ENCODE measurements at places on chromosomes 12 and 14. TPM values are rescaled to one million over a fixed set of nuclear protein-coding genes. Genes with fewer than 3 reads are reported as not detected.

The ASPG gene
- not detected for total RNA-seq

The HCAR2 gene
- 0.16 TPM for total RNA-seq

The WBP11 gene
- 128 TPM for total RNA-seq

DNA sequence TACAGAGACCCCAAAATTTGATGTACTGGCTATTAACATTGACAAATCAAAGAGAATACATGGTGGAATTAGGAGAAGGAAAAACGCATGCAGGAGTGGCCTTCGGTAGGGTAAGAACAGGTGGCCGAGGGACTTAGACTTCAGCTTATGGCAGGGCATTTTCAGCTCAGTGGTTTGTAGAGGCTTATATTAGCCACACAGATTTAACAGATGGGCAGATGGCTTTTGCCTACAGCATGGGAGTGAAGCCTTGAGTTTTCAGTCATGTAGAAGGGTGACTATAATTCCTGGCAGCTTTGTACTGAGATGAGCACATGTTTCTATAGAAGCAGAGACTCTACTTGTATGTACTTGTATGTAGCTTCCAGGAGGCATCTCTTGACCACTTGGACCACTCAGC is 40.9 kb upstream of the PLEKHA5 start:
- H3K27me3 ChIP-seq, result no peaks in the 10 kb centered on the region
- no peak for DNase-seq
- H3K4me1 ChIP-seq, result no peaks in the 10 kb centered on the region
- no peaks in the 10 kb centered on the region for H3K36me3 ChIP-seq

DNA sequence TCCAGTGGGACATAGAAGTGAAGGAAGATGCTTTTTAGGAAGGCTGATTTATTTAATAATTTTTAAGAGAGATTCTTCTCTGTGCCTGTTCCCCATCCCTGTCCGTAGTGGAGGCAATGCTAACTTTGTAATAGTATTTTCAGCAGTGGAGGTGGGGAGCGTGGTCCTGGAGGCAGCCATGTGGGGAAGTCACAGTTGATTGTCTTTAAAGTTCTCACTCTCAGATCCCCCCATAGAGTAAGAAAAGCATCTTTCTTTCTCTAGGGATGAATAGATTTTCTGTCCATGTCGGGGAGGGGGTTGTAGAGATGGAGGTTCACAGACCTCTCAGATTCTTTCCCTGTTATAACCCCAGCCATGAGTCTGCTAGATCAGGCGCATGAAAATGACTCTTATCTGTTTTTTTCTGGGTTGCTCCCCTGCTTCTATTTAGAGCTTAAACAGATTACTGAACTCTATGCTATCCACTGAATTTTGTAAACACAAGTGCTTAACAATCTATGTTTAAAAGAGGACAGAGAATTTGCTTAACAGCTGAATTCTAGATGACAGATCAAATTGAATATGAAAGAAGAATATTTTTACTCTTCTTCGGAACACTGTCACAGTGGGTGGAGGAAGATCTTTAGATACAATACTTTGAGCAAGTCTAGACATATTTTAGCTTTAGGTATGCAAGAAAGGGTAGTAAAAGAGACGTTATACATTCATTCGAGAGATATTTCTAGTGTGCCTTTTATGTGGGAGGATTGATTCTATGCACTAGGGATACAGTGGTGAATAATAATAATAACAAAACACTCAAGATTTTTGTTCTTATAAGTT is 25.3 kb downstream of the TMEM117 start:
- peaks cover 1% of the 10 kb centered on the region for H3K27me3 ChIP-seq
- no peak overlapping the region for H3K27ac ChIP-seq
- H3K4me1 ChIP-seq, result no peaks in the 10 kb centered on the region
- DNase-seq, result no peak
- no peak overlapping the region for H3K4me3 ChIP-seq

DNA sequence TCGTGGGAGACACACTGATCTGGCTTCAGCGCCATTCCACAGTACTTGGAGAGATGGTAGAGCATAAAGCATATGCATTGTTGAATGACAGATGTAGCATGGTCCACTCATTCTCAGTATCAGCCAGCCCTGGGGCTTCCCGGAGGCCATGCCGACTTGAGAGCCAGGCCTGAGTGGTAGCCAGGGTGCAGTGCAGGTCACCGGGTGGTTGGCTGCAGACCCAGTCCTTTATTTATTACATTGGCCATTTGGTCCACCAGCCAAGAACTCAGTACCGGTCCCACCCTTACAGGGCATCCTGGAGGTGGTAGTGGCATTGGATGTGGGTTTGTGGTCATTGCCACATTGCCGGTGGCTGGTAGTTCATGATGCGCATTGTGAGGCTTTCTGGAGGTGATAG is 121.6 kb upstream of the RTL1 start:
- no peaks in the 10 kb centered on the region for H3K36me3 ChIP-seq
- no peak for DNase-seq
- H3K4me1 ChIP-seq, result no peaks in the 10 kb centered on the region
- H3K27me3 ChIP-seq, result no peaks in the 10 kb centered on the region

DNA sequence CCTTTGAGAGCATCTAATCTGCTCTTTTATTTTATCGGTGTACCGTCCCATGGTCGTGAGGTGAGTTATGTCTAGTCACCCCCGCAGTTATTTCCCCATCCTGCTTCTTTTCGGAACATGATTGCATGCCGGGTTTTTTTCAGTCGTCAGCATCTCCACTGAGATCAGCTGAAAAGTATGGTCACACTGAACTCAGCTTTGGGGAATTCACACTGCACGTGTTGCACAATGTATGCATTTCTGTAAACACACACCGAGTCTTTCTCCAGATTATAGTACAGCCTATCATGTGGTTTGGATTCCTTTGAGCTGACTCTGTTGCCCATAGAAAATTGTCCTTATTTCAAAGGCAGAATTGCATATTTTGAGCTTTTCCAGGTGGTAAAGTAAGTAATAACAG is 24.6 kb downstream of the PLXNC1 start:
- H3K27me3 ChIP-seq, result no peaks in the 10 kb centered on the region
- H3K4me3 ChIP-seq, result no peak overlapping the region
- peaks cover 58% of the 10 kb centered on the region for H3K4me1 ChIP-seq
- no peak for DNase-seq
- H3K27ac ChIP-seq, result no peak overlapping the region

GRCh38 chr12:110343736-110344555 is 59.6 kb downstream of the ANAPC7 start:
- no peak overlapping the region for H3K27ac ChIP-seq
- no peak for DNase-seq
- no peak overlapping the region for H3K4me3 ChIP-seq
- H3K4me1 ChIP-seq, result peaks cover 21% of the 10 kb centered on the region

DNA sequence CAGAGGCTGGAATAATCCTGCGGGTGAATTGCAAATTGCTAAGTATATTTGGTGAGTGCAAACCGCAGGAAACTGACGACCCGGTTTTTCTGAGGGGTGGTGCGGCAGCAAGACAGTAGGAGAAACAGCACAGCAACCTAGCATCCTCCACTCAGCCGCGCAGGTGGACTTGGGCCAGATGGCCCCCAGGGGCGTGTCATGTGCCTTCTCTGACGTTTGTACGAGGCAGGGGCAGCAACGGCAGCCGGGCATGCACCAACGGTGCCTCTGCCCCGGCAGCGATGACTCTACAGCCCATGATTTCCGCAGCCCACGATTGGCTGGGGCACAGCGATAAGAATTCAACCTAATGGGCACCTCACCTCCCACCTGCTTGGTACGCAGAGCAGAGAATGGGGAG is 11.1 kb upstream of the CLEC2A start:
- no peaks in the 10 kb centered on the region for H3K36me3 ChIP-seq
- DNase-seq, result peak; percentile 46
- H3K27ac ChIP-seq, result peak overlapping the region; percentile 75
- H3K27me3 ChIP-seq, result peaks cover 12% of the 10 kb centered on the region
- peak overlapping the region; percentile 82 for H3K4me3 ChIP-seq
- H3K4me1 ChIP-seq, result peaks cover 45% of the 10 kb centered on the region

DNA sequence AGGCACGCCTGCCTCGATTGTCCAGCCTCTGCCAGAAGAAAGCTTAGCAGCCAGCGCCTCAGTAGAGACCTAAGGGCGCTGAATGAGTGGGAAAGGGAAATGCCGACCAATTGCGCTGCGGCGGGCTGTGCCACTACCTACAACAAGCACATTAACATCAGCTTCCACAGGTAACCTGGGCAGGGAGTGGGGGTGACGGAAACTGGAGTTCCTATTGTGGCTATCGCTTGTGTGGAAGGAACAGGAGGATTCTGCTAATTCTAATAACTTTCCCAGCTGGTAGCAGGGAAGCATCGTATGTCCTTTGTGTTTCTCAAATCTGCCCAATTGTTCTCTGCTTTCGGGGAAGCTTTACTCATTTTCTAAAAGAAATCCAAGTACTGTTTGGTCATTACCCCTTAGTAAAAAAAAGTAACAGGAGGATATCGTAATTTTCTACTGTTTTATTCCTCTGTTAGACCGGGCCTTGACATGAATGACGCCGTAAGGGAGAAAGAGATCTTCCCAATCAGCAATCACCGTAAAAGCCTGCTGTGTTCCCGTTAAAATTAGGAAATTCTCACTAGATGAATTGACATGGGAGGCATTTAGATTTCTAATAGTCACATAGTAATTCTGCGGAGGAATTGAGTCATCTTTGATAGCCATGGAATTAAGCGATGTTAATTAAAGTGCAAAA is 449 bp downstream of the THAP2 start:
- H3K4me3 ChIP-seq, result peak overlapping the region; percentile 100
- no peaks in the 10 kb centered on the region for H3K27me3 ChIP-seq
- H3K4me1 ChIP-seq, result peaks cover 27% of the 10 kb centered on the region
- peak overlapping the region; percentile 100 for H3K27ac ChIP-seq

DNA sequence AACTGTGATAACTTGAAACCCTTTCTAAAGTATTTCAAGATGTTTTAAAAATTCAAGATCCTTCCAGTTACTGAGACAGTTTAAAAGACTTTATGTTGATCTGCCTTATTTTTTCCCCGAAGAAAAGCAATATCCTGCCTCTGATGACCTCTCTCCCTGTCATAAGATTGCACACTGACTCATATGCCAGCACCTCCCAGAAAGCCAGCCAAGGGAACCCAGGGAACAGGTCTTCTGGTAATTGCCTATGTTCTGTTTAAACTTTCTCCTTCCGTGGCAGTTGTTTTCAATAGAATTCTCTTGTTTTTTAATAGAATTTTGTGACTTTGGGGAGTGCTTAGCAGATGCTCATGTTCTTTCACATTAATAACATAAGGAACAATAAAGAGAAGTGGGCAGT is 300.2 kb upstream of the PRKD1 start:
- no peak for DNase-seq
- H3K4me1 ChIP-seq, result no peaks in the 10 kb centered on the region
- no peak overlapping the region for H3K4me3 ChIP-seq
- H3K36me3 ChIP-seq, result no peaks in the 10 kb centered on the region

- peak; percentile 34 for DNase-seq
Measured at GRCh38 chr14:52068615-52069306, at the start of gene NID2. Gene NID2, minus strand, starts transcription at chr14:52069059. Its CDS starts 65 bp downstream, at chr14:52068994.

- H3K4me3 ChIP-seq, result no peak overlapping the region
- peaks cover 12% of the 10 kb centered on the region for H3K27me3 ChIP-seq
- H3K27ac ChIP-seq, result no peak overlapping the region
- DNase-seq, result no peak
- peaks cover 6% of the 10 kb centered on the region for H3K4me1 ChIP-seq
Measured at GRCh38 chr12:28082096-28082495, 108.2 kb upstream of the CCDC91 start.

DNA sequence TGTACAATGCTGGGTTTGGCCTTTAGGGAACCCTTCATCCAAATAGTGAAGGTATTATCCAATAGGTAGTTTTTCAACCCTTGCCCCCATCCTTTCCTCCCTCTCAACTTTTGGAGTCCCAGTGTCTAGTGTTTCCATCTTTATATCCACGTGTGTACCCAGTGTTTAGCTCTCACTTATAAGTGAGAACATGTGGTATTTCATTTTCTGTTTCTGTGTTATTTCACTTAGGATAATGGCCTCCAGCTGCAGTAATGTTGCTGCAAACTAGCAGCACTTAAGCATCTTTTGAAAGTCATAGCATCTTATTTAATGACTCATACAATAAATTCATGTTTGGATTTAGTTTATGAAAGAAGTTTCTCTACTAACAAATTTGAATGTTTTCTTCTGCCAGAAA is 442.5 kb downstream of the NELL2 start:
- no peaks in the 10 kb centered on the region for H3K36me3 ChIP-seq
- H3K4me1 ChIP-seq, result no peaks in the 10 kb centered on the region
- H3K4me3 ChIP-seq, result no peak overlapping the region
- no peak for DNase-seq
- no peak overlapping the region for H3K27ac ChIP-seq
- peaks cover 2% of the 10 kb centered on the region for H3K27me3 ChIP-seq

DNA sequence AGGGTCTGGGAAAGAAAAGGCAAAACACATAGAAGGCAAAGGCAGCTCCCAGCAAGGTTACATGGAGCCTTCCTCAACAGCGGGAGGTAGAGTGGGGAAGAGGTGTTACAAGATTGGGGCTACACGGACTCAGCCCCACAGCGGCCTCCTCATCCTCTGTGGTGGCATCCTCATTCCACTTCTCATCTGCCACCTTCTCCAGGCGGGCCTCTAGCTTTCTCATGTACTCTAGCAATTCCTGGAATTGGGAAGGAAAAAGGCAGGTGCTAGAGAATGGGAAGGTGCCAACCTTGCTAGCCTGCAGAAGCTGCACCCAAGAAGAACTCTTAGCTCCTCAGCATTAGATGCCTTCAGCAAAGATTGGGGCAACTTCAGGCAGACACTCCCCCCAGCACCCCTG is 13.2 kb downstream of the CALCOCO1 start:
- no peak overlapping the region for H3K27ac ChIP-seq
- no peak overlapping the region for H3K4me3 ChIP-seq
- no peaks in the 10 kb centered on the region for H3K36me3 ChIP-seq
- no peaks in the 10 kb centered on the region for H3K4me1 ChIP-seq

DNA sequence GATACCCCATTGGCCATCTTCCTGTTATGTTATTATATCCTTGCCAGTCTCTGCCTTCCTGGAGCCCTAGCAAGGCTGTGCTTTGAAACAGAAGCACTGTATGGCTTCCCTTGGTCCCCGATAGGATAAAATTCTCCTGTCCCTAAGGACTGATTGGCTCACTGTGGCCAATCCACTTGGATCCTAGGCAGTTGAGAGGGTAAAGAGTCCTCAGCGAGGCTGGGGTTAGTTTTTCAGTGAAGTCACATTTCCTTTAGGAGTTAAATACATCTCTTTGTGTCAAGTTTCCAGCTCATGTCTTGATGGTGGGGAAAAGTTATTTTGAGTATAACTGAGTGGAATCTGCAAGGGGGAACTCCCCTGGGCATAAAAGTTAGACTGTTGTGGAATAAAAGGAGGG is 7.3 kb downstream of the AACS start:
- H3K36me3 ChIP-seq, result peaks cover 32% of the 10 kb centered on the region
- no peak overlapping the region for H3K27ac ChIP-seq
- no peak for DNase-seq
- H3K4me1 ChIP-seq, result peaks cover 7% of the 10 kb centered on the region
- no peak overlapping the region for H3K4me3 ChIP-seq

Measured in activated T-helper 2 cell treated with anti-CD3 and anti-CD28 coated beads, Interferon-gamma antibody, Interleukin-2, Interleukin-4, amounts not matched to agents 10 μg/mL and 5 μg/mL and 100 μg/mL, durations not matched to agents 14 hours and 24 hours and 36 hours (primary cell).